ENCODE measurements at places on chromosomes 5 and 9.
A peak's percentile ranks its signal among the peaks of the same experiment; 100 is the strongest.

GRCh38 chr9:88578121-88579049, 43.4 kb downstream of the NXNL2 start:
- DNase-seq, result peak; percentile 29

- no peak for DNase-seq
These were observed 101.2 kb downstream of the PARP8 start for GRCh38 chr5:50767588-50767987.

DNA sequence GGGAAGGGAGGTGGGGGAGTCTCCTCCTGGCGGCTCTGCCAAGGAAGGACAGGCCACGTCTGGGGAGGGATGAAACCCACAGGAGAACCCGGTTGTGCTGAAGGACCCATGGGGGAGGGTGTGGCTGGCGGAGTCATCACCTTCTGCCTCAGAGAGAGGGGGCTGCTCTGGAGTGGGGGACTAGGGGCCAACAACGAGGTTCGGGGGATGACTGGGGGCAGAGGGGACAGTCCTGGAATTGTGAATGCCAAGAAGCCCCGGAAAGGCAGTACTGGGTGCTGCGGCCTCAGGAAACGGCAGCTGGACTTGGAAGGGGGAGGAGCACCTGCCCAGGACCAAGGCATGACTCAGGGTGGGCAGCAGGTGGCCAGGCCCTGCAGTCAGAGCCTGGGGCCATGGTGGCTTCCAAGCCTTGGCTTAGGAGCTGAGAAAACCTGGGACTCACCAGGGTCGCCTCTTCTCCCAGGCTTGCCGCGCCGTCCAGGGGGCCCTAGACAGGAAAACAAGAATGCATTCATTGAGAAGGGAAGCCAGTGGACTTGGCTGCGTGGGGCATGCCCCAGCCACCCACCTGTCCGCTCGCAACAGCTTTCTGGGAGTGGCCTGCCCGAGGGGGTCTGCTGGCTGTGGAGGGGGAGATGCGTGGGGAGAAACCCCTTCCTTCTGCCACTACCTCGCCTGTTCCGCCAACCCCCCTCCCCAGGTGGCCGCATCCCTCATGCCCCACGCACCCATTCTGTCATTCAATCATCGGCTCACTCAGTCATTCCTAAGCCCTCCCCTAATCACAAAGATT, 74.0 kb upstream of the PHYKPL start:
- DNase-seq, result no peak

GRCh38 chr9:95368377-95369160, 51.1 kb upstream of the FANCC start:
- DNase-seq, result no peak

- no peak for DNase-seq
These were observed 14.3 kb upstream of the LHX3 start for GRCh38 chr9:136219276-136219675.
